Activated T-helper 1 cell treated with anti-CD3 and anti-CD28 coated beads, Interleukin-12 subunit alpha, Interleukin-12 subunit beta, Interleukin-2, Interleukin-4 antibody, amounts not matched to agents 30 ng/mL and 10 ng/mL and 1 ng/mL, durations not matched to agents 14 hours and 24 hours and 36 hours (primary cell): ENCODE measurements at places on chromosomes 12 and 14. TPM values are rescaled to one million over a fixed set of nuclear protein-coding genes. Genes with fewer than 3 reads are reported as not detected.

The TMTC1 gene
- 0.49 and 0.57 TPM in 2 replicates for total RNA-seq

- no peaks in the 10 kb centered on the region for H3K27me3 ChIP-seq
- H3K36me3 ChIP-seq: no peaks in the 10 kb centered on the region
- H3K4me3 ChIP-seq: no peak overlapping the region
Observed at GRCh38 chr12:127482950-127483349, 784.0 kb upstream of the TMEM132C start.

DNA sequence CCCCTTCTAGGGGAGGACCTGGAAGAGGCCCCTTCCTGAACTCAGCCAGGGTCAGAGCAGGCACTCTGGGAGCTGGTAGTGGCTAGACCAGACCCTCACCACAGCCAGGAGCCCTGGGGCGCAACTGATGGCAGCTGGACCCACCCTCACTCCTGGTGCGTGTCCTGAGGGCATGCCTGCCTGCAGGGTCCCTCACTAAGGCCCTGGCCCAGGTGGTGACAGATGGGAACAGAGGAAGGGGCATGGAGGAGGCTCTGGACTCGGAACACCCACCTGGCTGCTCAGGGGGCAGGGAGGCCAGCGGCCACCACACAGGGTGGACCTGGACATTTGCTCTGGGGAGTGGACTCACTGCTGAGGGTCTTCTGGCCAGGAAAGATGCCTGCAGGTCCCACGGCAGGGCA is 342.2 kb upstream of the SFSWAP start:
- no peak overlapping the region for H3K27ac ChIP-seq
- DNase-seq: no peak
- no peaks in the 10 kb centered on the region for H3K4me1 ChIP-seq
- no peaks in the 10 kb centered on the region for H3K27me3 ChIP-seq
- no peaks in the 10 kb centered on the region for H3K36me3 ChIP-seq

DNA sequence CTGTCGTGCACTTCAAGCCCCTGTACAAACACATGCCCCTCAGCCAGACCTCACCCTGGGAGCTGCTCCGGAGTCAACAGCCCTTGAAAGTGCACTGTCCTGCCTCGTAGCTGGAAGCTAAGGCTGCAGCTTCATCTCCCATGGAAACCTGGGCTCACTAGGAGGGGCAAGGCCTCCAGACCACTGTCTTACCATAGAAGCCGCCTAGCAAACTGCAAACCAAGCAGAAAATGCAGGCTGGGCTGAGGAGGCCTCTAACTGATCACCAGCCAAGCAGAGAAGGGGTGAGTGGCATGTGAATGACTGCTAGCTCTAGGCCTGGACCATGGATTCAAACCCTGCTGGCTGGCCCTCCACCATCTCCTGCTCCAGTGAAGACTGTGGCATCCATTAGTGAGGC is 340.2 kb downstream of the CACNA1C start:
- H3K4me3 ChIP-seq: no peak overlapping the region
- H3K4me1 ChIP-seq: no peaks in the 10 kb centered on the region

- H3K4me1 ChIP-seq: no peaks in the 10 kb centered on the region
- H3K27ac ChIP-seq: no peak overlapping the region
- no peak overlapping the region for H3K4me3 ChIP-seq
- no peak for DNase-seq
Observed at GRCh38 chr14:36132826-36133225, 43.7 kb downstream of the PTCSC3 start.

DNA sequence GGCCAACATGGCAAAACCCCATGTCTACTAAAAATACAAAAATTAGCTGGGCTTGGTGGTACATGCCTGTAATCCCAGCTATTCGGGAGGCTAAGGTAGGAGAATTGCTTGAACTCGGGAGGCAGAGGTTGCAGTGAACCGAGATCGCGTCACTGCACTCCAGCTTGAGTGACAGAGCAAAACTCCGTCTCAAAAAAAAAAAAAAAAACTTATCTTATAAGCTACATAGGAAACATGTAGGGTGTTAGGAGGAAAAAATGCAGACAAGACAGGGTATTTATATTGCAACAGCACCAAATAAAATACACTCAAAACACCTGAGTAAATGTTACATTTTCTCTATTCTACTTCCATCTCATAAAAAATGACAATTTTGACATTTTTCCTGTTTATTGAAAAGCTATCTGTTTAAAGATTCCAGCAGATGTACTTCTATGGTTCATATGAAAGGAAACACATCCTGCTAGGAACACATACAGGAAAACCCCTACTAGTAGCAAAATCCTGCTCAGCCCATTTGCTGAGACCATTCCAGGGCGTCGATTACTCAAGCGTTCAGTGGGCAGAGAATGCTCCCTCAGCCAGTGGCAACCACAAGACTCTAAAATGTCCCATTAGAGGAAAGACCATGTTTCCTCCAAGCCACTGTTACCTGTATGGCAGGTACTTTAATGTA is 19.7 kb downstream of the CORO1C start:
- peaks cover 5% of the 10 kb centered on the region for H3K4me1 ChIP-seq
- H3K36me3 ChIP-seq: peaks cover 2% of the 10 kb centered on the region
- no peak overlapping the region for H3K27ac ChIP-seq
- H3K27me3 ChIP-seq: no peaks in the 10 kb centered on the region
- no peak overlapping the region for H3K4me3 ChIP-seq

GRCh38 chr12:109488051-109488665 is 10.7 kb downstream of the UBE3B start:
- DNase-seq: no peak
- H3K27ac ChIP-seq: no peak overlapping the region
- H3K27me3 ChIP-seq: no peaks in the 10 kb centered on the region
- H3K36me3 ChIP-seq: peaks cover 31% of the 10 kb centered on the region

DNA sequence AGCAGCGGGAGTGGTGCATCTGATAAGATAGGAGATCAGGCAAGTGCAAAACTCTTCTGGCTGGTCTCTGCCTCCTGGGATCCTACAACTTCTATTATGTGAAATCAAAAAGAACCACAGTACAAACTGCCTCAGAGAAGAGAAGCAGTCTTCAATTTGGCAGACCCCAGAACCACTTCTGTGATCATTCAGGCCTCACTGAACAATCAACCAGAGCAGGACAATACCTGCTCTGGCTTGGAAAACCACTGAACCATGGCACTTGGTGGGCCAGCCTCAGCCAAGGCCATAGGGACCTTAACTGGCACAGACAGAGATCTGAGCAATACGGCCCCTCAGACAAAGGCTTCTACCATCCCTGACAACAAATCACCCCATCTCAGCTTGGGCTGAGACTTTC is 103.0 kb downstream of the NDUFA12 start:
- no peak overlapping the region for H3K27ac ChIP-seq
- H3K4me3 ChIP-seq: no peak overlapping the region
- no peaks in the 10 kb centered on the region for H3K36me3 ChIP-seq
- no peaks in the 10 kb centered on the region for H3K4me1 ChIP-seq

GRCh38 chr14:74083784-74084276 is 423 bp downstream of the ALDH6A1 start:
- peak overlapping the region; percentile 94 for H3K27ac ChIP-seq
- H3K27me3 ChIP-seq: peaks cover 4% of the 10 kb centered on the region
- H3K4me1 ChIP-seq: peaks cover 39% of the 10 kb centered on the region
- no peak for DNase-seq

The KRT79 gene
- total RNA-seq: not detected in 2 replicates
